ENCODE measurements at places on chromosomes 4 and X.

- no peak for DNase-seq
Measured at GRCh38 chr4:182842759-182843390, 74.3 kb downstream of the DCTD start.

DNA sequence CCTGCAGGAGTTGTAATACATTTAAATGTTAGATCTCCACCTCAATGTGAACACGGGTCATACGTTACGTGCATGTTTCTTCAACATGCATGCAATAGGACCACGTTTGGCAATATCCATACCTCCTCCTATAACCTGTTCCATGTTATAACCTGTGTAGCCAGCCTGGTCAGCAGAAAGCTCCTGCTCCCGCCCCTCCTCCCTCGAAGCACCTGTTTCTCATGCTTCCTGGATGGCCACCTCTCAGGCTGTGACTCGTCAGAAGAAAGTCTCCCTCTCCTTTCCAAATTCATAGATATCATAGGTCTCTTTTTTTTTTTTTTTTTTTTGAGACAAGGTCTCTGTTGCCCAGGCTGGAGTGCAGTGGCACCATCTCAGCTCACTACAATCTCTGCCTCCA is 96.5 kb downstream of the HMX1 start:
- DNase-seq: no peak

DNA sequence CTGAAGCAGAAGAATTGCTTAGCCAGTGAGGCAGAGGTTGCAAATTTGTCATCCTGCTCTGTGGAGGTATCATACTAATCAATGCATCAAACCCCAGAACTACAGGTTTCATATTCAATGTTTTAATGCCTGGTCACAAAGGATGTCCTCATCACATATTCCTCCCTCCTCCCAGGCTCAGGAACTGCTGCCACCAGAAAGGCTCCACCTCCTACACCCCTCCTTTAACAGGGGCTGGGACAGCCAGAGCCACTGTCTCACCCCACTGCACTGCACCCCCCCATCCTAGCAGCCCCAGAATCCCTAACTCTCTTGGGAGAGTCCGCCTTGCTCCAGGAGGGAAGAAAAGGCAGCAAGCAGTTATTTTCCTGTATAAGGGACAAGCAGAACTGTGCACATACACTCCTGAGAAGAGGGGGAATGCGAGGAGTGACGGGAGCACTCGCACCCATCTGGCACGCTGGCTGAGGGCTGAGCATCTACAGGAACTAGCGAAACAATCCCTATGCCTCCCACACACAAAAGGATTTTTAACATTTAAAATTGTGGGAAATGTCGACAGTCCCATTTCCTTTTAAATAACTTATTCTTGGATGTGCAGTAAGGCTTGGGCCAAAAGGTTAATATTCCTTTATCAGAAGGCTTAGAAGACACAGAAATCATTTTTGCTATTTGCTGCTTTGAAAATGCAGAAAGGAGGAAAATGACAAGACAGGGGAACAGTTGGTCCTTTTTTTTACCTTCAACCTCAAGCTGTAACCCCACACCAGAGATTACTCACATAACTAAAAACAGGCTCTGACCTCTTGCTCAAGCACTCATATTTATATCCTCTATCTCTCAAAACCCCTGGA is 27.8 kb downstream of the CD99L2 start:
- no peak for DNase-seq

DNA sequence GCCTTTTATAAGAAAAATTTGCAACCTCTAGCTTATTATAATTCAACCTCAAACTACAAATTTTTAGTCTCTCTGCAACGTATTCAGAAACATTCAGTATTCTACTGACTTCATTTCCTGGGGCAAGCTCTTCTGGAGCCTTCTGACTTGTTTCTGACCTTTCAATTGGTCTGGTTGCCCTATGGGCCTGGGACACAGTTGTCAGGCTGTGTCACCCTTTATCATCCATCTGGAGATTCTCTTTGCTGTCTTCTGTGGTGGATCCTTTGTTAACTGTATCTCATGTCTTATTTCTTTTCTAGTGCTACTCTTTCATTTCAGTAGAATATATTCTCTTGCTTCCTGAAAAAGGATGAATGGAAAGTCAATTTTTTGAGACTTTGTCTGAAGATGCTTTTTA is 55.1 kb upstream of the PGRMC2 start:
- DNase-seq: no peak

DNA sequence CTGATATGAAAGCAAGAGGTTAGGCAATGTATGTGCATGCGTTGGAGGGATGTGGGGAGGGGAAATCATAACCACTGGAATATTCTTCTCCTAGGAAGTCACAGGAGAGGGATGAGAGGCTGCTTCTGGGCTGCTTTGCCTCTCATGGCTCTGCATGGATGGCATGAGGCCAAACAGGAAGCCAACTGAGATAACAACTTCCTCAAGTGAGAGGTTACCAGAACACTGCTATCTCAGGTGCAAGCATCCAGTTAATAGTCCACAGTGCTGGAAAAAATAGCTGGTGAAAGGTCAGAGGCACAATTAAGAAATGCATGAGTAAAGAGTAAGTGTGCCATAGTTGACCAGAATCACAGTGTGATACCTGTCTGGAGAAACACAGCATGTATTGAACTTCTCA is 113.3 kb downstream of the ELOVL6 start:
- DNase-seq: no peak

DNA sequence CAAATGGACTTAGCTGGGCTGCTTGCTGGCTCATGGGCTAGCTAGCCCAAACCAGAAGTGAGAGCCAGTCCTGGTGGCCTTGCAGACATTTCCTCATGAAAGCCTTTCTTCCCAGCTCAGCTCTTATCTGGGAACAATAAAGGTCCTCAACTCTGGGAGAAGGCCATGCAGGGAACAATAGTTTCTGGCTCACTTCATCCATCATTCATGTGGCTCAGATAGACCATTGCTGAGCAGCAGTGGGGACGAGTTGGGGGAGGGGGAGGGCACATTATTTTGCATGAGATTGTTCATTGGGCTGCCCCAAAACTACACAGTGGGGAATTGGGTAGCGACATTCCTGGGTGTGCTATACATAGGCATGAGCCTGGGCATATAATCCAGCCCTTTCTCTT is 47.6 kb downstream of the NHSL2 start:
- DNase-seq: no peak

- peak; percentile 62 for DNase-seq
Measured at GRCh38 chr4:156968479-156968984, 3.1 kb downstream of the PDGFC start.

GRCh38 chr4:40225497-40225896 is 28.7 kb downstream of the RHOH start:
- DNase-seq: no peak

GRCh38 chr4:79820427-79820826 is 252.6 kb downstream of the ANTXR2 start:
- DNase-seq: no peak

GRCh38 chrX:290476-291166 is 9.4 kb downstream of the PLCXD1 start:
- DNase-seq: no peak

DNA sequence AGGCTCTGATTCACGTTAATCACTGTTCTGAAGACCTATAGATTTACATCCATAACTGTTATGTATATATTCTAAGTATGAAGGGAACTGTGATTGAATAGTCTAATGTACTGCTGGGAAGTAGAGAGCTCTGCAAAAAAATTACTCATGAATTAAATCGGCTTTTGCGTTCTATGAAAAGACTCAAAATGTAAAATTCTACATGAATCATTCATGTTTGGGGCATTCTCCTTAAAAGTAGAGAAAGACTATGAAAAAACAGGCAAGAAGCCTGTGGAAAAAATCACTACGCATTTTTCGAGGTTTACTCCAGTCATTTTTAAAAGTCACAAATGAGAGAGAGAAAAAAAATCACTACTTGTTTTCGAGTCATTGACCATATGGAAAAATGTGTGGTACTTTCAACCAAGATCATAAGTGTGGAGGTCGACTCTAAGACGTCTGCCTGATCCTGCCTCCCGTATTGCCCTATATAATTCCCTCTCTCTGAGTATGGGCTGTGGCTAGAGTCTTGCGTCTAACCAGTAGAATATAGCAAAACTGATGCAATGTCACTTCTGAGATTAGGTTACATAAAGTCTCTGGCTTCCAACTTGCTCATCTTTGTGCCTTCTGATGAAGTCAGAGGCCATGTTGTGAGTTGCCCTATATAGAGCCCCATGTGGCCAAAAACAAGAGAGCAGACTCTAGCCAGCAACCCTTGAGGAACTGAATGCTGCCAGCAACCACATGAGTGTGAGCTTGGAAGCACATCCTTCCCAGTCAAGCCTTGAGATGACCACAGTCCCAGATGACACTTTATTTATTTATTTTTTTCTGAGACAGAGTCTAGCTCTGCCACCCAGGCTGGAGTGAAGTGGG is 32.1 kb upstream of the VEGFD start:
- no peak for DNase-seq

GRCh38 chrX:141733371-141733770 is 34.8 kb upstream of the SPANXD start:
- peak; percentile 5 for DNase-seq

DNA sequence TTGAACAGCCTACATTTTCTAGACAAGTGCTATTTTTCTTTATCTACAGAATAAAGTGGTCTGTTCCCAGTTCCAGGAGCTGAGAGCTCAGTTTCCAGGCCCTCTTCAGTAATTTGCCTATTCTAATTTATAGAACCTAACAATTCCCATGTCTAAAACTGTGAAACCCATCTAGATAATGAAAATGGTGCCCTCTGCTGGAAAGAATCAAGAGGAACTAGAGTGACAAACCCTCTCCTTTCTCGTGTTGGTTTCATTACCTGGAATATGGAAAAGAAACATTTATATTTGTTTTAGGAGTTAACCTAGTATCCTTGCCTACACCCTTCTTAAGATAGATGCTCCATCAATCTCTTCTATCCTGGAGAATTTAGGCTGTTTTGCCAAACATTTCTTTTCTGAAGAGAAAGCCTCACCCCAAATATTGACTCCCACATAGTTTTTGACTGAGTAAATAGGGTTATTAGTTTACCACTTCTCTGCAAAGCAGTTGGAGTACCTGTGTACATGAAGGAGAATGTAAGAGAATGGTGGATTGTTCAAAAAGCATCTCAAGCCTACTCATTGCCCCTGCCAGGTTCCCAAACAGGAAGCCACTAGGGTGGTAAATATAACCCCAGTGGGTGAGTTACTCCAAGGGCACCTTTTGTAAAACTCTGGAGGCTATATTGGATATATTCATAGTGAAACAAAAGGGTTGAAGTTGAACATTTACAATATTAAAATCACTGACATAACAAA is 121.6 kb downstream of the RASL11B start:
- DNase-seq: peak; percentile 55

- no peak for DNase-seq
Measured at GRCh38 chr4:170088716-170089115, 1.0 kb downstream of the AADAT start.

GRCh38 chrX:40952855-40953254 is 132.4 kb upstream of the USP9X start:
- peak; percentile 9 for DNase-seq

DNA sequence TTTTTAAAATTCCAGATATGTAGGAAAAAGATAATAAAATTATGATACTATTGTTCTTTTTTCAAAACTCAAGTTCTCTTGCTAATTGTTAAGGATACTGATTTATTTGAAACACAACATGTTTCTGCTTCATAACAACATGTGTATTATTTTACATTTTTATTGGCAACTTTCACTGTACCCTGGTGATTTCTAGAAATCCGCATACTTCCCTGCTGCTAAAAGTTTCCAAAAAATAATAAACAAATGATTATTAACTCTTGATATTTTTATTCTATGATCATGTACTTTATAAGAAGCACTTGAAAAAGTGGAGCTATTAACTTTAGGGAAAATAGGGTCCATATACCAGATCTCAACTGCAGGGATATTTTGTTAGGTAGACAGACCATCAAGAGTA is 71.2 kb upstream of the HCCS start:
- no peak for DNase-seq

DNA sequence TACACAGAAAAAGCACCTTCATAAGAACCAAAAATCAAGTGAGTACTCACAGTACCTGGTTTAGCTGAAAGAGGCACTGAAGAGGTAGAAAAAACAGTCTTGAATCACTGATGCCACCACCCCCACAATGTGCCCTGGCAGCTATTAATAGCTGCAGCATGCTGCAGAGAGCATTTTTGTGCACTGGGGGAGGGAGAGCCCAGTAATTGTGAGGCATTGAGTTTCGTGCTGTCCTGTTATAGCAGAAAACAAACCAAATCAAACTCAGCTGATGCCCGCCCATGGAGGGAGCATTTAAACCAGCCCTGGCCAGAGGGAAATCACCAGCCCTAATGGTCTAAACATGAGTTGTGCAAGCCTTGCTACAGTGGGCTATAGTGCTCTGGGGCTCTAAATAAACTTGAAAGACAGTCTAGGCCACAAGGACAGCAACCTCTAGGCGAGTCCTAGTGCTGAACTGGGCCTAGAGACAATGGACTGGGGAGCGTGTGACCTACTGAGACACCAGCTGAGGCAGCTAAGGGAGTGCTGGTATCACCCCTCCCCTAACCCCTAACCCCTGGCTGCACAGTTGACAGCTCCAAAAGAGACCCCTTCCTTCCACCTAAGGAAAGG is 106.3 kb upstream of the TMLHE start:
- no peak for DNase-seq

DNA sequence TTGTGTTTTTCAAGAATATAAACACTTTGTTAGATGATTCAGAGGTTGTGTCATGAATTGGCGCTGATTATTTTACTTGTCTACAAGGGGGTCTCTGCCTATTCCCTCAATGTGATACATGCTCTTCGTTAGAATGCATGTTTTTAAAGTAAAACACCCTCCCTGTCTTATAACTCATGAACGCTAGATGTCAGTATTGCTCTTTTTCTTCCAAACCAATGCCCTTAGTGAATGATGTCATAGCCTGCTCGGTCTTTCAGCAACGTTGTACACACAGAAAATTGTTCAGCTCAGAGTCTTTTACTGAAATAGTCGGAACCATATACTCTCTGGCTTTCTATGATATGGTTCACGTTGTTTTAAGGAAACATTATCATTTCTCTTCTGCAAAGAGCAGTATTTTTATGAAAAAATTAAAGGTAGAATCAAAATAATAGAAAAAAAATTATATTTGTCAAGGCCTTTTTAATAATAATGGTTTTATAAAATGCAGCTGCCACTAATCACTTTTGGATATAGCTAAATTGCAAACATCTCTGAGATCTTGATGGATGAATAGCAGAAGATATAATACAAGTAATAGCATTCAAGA is 292.9 kb downstream of the TLL1 start:
- DNase-seq: peak; percentile 43

GRCh38 chrX:35016051-35016450 is 73.5 kb downstream of the FAM47B start:
- DNase-seq: no peak

DNA sequence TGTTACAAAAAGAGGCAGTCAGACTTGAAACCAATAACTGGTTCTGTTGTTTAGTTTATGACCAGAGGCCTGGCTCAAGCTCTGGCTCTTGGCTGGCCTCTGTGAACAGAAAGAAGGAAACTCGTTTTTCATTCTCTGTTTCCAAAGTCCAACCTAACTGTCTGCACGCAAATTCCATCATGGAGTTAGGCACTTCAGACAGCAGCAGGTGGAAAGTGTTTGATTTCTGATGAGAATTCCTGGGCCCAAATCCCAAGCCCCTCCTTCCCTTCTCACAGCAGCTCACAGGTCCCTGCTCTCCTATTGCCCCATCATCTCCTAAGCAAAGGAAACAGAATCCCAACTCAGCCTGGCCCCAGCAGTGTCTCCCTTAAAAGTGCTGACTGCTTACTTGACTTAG is 42.8 kb upstream of the FGF16 start:
- no peak for DNase-seq
